Stimulated activated CD8-positive, alpha-beta memory T cell treated with anti-CD3 and anti-CD28 coated beads, Interleukin-2, amount 100 ng/mL, for 1 hour (primary cell): ENCODE measurements at places on chromosomes 7 and 10.

DNA sequence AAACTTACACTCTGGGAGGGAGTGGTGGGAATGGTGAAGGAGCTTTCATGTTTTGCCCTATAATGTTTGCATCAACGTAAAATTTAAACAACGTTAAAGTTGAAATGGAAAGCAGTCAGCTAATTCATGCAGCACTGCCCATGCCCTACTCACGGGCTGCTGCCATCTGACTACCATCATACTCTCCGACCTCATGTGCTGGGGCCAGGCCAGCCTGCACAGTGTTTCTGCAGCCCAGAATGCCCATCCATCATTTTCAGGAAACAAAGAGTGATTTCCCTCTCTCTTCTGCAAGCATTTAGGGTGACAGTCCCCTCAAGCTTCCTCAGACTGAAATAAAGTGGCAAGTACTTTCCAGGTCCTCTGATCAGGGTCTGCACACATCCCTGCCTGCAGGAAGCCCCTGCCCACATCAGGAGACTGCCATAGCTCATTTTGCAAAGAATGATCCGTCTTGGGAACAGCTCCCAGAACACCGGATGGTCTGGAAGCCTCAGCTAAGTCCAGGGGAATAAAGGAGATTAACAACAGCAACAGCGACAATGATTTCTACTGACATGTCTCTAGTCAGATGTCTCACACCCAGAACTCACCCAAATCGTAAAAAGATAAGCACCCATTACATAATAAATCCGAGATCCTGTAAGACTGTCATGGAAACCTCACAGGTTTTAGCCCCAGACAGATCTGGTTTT, 40.3 kb downstream of the ARHGAP22 start:
- DNase-seq = no peak

- no peak for DNase-seq
Observed at GRCh38 chr7:33539198-33539597, 366.1 kb upstream of the BMPER start.

DNA sequence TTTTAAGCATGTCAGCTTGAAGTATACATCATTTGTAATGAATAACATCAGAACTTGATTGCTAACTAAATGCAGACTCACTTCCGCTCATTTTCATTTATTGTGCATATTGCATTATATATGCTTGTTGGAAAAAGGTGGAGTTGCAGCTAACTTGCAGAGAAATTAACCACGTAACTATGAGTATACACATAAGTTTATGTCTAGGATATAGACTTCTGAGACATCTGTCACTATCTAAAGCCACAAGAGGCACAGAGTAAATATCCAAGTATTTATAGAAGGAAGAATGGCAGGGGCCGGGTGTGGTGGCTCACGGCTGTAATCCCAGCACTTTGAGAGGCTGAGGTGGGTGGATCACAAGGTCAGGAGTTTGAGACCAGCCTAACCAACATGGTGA, 47.3 kb downstream of the TNPO3 start:
- no peak for DNase-seq

GRCh38 chr10:6052247-6053221, 9.6 kb downstream of the IL2RA start:
- DNase-seq = peak; percentile 65

DNA sequence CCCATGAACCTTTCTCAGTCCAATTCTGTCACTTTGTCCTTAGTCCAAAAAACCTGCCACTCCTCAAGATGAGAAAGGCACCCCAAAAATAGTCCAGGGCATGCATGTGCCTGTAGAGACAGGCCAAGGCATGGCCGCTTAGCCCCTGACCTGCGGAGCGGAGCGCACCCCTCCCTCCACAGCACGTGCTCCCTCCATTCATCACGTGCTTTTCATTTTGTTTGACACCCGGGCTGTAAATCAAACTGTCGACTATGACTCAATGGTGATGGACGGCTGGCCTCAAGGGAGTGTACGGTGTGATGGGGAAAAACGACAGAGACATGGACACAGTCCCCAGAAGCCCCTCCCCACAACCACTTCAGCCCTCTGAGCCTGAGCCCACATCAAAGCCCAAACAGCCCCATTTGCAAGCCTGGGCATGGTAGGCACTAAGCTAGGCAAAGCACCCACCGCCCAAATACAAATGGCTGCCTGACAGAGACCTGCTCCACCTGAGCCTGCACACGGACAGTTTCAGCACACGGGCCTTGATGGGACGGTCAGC, 90.6 kb downstream of the ZRANB1 start:
- DNase-seq = no peak

DNA sequence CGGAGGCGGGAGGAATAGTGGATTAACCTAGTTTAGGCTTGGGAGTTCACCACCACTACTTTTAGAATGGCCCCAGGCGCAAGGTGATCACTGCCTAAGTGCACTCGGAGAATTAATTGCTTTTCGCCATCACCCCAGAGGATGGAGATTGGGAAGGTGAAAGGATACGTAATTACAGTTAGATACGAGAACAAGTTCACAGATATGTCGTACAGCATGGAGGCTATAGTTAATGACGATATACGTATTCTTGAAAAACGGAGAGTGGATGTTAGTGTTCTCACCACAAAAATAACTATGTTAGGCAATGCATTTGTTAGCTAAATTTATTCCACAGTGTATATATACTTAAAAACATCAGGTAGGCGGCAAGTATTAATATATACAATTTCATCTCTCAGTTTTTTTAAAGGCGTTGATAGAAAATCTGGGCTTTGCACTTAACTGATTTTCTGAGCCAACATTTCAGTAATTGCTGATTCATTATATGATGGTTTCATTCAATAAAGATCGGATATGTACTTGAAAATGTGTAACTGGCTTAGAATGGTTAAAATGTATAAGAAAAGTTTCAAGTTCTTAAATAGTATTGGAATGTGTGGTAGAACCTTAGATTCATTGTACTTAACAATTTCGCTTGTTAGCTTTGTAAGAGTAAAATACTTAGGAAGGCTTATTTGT, 683 bp downstream of the CDC123 start:
- no peak for DNase-seq

DNA sequence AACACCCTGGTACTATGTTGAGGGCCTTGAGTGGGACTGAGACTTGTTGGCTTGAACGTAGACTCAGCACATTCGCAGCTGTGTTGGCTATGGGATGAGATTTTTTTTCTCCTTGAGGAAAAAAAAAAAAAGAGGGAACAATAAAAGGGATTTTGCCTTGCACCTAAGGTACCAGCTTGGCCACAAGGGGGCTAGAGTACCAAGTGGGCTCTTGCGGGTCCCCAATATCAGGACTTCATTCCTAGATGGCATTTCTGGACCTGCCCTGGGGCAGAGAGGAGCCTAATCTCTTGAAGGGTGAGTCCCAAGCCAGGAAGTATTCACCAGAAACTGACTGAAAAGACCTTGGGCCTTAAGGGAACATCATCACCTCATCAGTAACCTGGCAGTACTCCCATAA, 1083.6 kb upstream of the PHF14 start:
- no peak for DNase-seq

DNA sequence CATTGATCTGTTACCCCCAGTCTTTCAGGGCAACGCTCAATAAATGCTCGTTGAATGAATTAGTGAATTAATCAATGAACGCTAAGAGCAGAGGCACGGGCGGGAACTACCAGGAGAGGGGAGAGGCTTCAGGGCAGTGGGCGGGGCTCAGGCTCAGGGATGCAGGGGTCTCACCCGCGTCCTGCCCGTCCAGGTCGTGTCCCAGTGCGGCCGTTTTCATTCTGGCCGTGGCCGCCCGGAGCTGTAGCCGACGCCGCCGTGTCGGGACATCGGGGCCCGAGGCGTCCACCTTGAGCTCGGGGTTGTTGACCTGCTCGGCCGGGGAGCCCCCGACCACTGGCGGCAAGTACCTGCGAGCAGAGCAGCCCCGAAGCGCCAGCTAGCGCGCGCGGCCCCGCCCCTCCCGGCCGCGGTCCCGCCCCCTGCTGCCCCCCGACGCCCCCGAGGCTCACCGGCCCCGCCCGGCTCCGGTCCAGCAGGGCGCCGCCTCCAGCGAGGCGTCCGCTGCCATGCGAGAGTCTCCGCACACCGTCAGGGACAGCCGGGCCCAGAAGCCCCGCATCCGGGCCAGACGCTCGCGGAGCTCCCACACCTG, 2.8 kb upstream of the GAL3ST4 start:
- no peak for DNase-seq

- no peak for DNase-seq
Observed at GRCh38 chr7:8702807-8703206, 269.4 kb downstream of the NXPH1 start.

DNA sequence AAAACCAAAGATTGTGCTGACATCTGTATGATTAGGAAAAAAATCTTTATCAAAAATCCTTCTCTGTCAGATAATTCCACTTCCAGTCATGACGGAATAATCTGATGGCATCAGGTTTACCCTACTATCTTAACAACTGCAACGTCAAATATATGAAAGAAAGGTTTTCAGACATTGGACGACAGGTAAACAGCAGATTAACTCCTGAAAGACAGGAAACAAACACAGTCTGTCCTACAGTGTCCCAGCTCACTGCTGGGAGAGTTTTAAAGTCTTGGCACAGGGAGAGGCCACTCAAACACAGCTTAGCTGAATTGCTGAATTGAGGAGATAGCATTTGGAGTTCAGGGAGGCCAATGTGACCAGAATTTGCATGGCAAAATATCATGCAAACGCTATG, 186.3 kb upstream of the KCTD7 start:
- DNase-seq = no peak

GRCh38 chr7:130379921-130380860, at the start of gene CPA1:
Gene CPA1, plus strand, starts transcription at chr7:130380494. Its CDS starts 27 bp downstream, at chr7:130380521.
- DNase-seq = no peak

GRCh38 chr7:93544691-93545090, 29.8 kb downstream of the CALCR start:
- DNase-seq = no peak

- no peak for DNase-seq
Observed at GRCh38 chr10:44948642-44949041, 11.0 kb upstream of the RASSF4 start.

DNA sequence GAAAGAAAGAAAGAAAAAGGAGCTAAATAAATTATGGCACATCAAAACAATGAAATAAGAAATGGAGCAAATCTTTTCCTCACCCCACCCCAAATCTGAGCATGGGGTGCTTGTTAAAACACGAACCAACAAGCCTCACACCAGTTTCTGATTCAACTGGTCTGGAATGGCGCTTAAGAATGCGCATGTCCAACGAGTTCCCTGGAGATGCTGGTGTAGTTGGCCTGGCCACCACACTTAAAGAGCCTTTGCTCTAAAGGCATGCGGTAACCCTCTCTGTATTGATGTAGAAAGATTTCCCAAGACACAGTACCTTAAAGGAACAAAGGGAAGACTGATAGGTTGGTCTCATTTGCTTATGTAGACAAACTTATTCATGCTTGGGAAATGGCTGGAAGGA, 49.1 kb upstream of the STEAP1B start:
- no peak for DNase-seq

- DNase-seq = no peak
Observed at GRCh38 chr10:79434821-79435251, 10.6 kb downstream of the ZCCHC24 start.

GRCh38 chr7:55187701-55188491, 169.1 kb downstream of the EGFR start:
- no peak for DNase-seq

GRCh38 chr7:116258734-116259133, 48.4 kb downstream of the TES start:
- DNase-seq = no peak

- no peak for DNase-seq
Observed at GRCh38 chr10:122220736-122221135, 50.4 kb upstream of the BTBD16 start.

DNA sequence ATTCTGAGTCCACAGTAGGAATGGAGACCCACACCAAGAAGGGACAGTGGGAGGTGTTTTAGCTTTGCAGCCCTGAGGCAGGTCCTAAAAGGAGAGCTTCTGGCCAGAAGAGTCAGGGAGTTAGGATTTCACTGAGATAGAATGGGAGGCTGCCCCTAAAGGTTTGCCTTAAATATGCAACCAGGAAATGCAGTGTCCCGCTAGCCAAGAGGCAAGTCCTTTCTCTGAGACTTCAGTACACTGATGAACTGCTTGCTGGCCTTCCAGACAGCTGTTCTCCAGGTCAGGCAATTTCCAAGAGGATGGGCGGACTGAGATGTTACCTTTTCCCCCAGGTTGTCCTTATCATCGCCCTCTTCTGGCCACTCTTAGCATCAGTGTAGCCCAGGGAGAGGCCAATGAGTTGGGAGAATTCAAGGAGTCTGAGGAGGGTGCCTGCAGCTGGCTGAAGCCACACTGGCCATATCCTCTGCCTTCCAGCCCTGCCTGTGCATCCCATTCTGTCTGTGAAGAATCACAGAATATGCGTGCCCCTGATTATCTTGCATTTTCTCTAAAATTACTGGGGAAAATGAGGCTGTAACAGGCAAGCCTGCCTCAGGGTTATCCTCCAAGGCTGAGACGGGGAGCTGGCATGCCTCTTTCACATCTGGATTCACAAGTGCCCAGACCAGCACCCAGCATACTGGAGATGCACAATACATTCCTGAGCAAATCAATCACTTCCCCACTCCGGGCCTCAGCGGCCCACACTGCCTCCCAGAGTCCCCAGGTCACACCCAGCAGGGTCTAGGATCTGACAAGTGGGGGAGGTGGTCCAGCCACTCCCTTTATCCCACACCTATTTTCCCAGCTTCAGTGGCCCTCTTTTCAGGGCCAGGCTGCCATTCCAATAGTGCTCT, 2.4 kb downstream of the TLL2 start:
- no peak for DNase-seq

DNA sequence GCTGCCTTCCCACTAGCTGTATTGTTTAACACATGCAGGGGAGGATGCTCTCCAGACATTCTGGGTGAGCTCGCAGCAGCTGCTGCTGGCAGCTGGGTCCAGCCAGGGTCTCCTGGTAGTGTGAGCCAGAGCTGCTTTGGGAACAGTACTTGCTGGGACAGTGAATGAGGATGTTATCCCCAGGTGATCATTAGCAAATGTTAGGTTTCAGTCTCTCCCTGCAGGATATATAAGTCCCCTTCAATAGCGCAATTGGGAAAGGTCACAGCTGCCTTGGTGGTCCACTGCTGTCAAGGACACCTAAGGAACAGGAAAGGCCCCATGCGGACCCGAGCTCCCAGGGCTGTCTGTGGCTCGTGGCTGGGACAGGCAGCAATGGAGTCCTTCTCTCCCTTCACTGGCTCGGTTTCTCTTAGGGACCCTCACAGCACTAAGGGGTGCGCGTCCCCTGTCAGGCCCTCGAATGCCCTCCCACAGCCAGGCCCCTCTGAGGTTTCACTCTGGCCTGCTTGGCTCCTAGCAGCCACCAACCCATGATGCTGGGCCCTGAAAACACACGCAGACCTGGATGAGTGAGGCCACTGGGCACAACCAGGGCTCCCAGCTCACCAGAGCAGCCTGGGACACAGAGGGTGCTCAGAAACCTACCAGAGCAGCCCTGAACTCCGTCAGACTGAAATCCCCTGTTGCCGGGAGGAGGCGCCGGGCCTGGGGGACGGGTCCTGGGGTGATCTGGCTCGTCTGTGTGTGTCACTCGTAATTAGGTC, 173.0 kb upstream of the LANCL2 start:
- no peak for DNase-seq

- no peak for DNase-seq
Observed at GRCh38 chr10:131431533-131431932, 120.0 kb upstream of the TCERG1L start.

DNA sequence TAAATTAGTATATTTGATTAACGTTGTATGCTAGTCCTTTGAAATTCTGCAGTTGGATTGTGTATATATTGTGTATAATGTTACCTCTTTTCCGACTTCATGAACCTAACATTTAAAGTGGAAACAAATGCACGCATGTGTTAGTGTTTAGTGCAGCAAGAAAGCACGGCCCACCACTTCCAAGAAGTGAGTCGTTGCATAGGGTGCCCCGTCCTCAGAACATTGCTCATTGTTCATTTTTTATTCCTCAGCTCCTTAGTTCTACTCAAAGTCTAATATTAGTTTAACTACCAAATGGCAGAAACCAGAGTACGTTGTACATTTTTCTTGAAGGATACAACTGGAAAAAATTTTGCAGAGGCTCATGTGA, 407.6 kb downstream of the AUTS2 start:
- DNase-seq = no peak
